Non-pigmented ciliary epithelial cell (primary cell): ENCODE measurements at places on chromosomes 16 and 17.
A peak's percentile ranks its signal among the peaks of the same experiment; 100 is the strongest.

GRCh38 chr16:57341441-57342303 lies 16.9 kb upstream of the CCL22 start:
- DNase-seq = peak; percentile 88

GRCh38 chr17:28719021-28719433 lies 758 bp upstream of the RPL23A start:
- no peak for DNase-seq

DNA sequence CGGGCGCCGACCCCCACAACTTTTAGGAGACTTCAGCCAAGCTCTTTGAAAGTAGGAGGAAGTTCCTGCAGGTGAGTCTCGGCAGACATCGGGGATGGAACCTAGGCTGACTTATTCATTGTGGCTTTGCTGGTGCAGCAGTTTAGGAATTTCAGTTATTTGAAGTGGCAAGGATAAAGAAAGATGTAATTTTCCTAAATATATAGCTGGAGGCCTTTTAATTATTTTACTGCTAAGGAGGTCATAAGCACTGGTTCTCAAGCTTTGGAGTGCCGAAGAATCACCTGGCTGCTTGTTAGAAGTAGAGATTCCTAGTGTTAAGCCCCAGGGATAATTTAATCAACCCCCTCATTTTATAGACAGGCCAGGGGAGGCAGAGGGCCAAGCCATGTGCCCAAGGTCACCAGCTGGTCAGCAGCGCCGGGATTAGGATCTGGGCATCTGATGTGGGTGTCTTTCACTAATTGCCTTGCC lies 28.9 kb upstream of the BCAR1 start:
- DNase-seq = no peak

DNA sequence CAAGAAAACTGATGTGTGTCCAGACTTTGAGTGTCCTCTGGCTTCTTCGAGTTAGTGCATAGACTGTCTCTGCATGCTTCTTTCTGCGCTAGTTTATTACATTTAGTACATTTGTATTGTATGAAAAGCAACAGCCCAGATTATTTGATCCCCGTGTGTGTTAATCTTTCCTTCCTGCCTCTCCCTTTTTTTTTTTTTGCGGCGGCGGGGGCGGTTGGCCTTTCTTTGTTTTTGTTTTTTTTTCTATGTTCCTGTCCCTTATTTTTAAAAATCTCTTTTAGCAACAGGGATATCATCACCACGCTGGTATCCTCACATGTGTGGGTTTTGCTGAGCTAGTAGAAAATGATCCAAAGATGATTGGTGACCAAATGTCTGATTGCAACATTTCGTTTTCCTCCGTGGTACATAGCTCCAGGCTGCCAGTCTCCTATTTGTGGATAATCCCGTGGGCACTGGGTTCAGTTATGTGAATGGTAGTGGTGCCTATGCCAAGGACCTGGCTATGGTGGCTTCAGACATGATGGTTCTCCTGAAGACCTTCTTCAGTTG lies 9.4 kb downstream of the SCPEP1 start:
- no peak for DNase-seq

DNA sequence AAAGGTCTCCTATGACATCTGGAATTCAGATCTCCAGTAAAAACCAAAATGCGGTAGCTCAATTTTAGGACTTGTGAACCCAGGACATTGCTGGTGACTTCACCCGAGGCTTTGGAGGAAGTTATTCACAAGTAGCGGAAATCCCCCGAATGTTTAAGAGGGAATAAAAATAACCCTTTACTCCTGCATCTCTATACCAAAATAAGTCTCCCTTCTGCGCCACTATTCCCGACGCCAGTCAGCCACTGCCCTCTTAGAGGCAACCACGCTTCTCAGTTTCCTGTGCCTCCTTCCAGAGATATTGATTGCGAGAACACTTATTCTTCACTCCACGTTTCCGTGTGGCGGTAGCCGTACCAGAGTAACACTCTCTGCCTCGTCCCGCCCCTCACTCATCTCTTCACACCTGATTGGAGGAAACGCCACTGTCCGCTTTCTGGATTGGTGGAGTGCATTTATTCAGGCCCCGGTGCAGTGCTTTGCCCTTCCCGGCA lies 27.4 kb downstream of the EMP2 start:
- no peak for DNase-seq

DNA sequence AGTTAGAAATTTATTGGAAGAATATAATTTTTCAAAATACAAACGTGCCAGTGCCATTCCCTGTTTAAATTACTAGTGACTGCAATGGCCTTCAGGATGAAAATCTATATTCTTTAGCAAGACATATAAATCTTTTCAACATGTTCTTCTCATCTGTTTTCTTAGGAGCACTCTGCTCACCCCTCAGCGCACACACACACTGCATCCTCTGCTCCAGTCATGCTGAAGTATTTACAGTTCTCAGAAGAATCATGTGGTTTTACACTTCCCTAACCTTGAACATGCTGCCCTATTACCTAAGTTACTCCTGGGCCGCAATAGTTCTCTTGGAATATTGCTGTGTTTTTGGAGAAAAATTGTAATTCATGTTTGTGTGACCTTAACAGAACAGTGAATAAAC lies 820.6 kb downstream of the CDH8 start:
- DNase-seq = no peak

DNA sequence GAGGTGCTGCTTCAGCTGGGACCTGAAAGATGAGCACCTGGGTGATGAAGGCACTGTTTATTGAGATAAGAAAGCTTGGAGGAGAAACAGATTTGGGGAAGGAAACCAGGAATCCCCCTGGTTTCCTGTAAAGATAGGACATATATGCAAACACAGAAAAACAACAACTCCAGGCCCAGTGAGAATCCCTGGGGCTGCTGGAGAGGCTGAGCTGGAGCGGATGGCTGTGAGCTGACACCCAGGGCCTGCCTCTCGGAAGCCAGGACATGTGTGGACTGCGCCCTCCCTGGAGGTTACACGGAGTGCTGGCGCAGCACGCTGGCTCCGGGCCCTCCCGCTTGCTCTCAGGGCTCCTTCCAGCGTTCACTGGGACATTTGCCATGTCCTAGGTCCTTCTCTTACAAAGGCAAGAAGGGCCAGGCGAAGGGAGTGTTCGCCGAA lies 57.5 kb downstream of the CYB5B start:
- DNase-seq = no peak

DNA sequence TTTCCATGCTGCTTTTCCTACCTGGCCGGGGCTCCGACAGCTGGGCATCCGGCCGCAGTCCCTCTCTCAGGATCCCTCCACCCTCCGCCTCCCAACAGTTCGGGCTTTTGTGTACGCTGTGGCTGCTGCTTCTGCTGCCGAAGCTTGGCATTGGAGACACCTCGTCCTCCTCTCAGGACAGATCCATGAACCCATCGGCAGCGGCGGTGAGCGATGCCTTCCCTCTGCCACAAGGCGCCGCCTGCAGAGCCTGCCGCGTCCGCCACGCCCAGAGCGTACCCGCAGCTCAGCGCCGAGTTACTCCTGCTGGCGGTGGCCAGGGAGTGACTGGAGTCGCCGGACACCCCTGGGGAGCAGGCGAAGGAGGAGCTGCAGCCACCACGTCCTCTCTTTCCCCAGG lies 2032.8 kb downstream of the TP53TG3F start:
- no peak for DNase-seq

DNA sequence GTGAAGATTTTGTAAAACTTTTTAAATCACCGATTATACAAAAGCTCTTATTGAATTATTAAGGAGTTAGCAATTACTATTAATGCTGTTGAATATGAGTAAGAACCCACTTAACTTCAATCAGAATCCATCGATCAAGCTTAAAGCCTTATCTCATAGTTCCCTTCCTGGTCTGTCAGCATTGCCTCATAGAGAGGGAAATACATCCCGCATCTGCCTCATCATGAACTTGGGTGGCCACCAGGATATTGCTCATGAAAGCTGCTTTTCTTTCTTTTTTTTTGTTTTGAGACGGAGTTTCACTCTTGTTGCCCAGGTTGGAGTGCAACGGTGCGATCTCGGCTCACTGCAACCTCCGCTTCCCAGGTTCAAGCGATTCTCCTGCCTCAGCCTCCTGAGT lies 66.7 kb downstream of the PIGL start:
- DNase-seq = peak; percentile 44
